A549 treated with AZD2906 at 1 μM for 4 hours (cell line): ENCODE measurements at places on chromosomes 1 and 21. TPM values are rescaled to one million over a fixed set of nuclear protein-coding genes. Genes with fewer than 3 reads are reported as not detected.

OR2T33 gene
- not detected in 5 replicates for total RNA-seq

S100A7A gene
- total RNA-seq, result not detected in 5 replicates

HMGCS2 gene
- not detected in 5 replicates for total RNA-seq

OR2M5 gene
- not detected in 5 replicates for total RNA-seq

AUNIP gene
- total RNA-seq, result 8.3 to 9.4 TPM (median 8.7 TPM) in 5 replicates

CD1C gene
- total RNA-seq, result not detected in 5 replicates

PGLYRP3 gene
- total RNA-seq, result not detected in 5 replicates

CD247 gene
- 0.36 to 0.86 TPM (median 0.64 TPM) in 5 replicates for total RNA-seq

ZFP69 gene
- not detected in 5 replicates for total RNA-seq

MT1HL1 gene
- total RNA-seq, result not detected in 5 replicates

AQP10 gene
- not detected in 5 replicates for total RNA-seq

OR2T11 gene
- not detected in 5 replicates for total RNA-seq

VANGL1 gene
- 16.3 to 21.1 TPM (median 20.8 TPM) in 5 replicates for total RNA-seq

TDRD5 gene
- 0.02 to 0.06 TPM (median 0.05 TPM) in 5 replicates for total RNA-seq

IQCC gene
- total RNA-seq, result 1.4 to 2.1 TPM (median 1.8 TPM) in 5 replicates

CYYR1 gene
- not detected in 5 replicates for total RNA-seq

IL22RA1 gene
- 7.1 to 9.7 TPM (median 8.3 TPM) in 5 replicates for total RNA-seq

FCGR2B gene
- not detected in 5 replicates for total RNA-seq

LCE1B gene
- 0.06 to 0.10 TPM (median 0.08 TPM) in 3 of 5 replicates, not detected in the others for total RNA-seq

RPE65 gene
- total RNA-seq, result not detected in 5 replicates

XCL1 gene
- total RNA-seq, result not detected in 5 replicates

OR2L13 gene
- total RNA-seq, result not detected in 5 replicates

TMEM200B gene
- 0.07 to 0.20 TPM (median 0.10 TPM) in 5 replicates for total RNA-seq

S100A7 gene
- not detected in 5 replicates for total RNA-seq

TMEM82 gene
- not detected in 5 replicates for total RNA-seq

AMY1C gene
- total RNA-seq, result not detected in 5 replicates

F5 gene
- 0.06 to 0.45 TPM (median 0.16 TPM) in 5 replicates for total RNA-seq

C4BPB gene
- 1.1 to 2.1 TPM (median 1.5 TPM) in 5 replicates for total RNA-seq

DNM3 gene
- 0.33 to 0.64 TPM (median 0.51 TPM) in 5 replicates for total RNA-seq

GABRD gene
- total RNA-seq, result 0.19 to 0.66 TPM (median 0.44 TPM) in 5 replicates

HJV gene
- not detected in 5 replicates for total RNA-seq

BCL2L15 gene
- 0.24 to 0.96 TPM (median 0.73 TPM) in 5 replicates for total RNA-seq

MRTO4 gene
- total RNA-seq, result 61.7 to 67.2 TPM (median 63.5 TPM) in 5 replicates

LCE6A gene
- total RNA-seq, result not detected in 5 replicates

PCAT6 gene
- 2.6 to 4.4 TPM (median 3.5 TPM) in 5 replicates for total RNA-seq

BRINP3 gene
- not detected in 5 replicates for total RNA-seq

FCRL5 gene
- total RNA-seq, result not detected in 5 replicates

CHI3L2 gene
- total RNA-seq, result 0.13 to 0.53 TPM (median 0.39 TPM) in 5 replicates

CCDC185 gene
- total RNA-seq, result 0.03 to 0.05 TPM (median 0.03 TPM) in 3 of 5 replicates, not detected in the others

RHOU gene
- total RNA-seq, result 12.7 to 18.4 TPM (median 16.6 TPM) in 5 replicates

PLA2G2D gene
- total RNA-seq, result 0.02 TPM in 1 of 5 replicates, not detected in the others

PSRC1 gene
- total RNA-seq, result 16.9 to 22.3 TPM (median 22.2 TPM) in 5 replicates

TCEA3 gene
- 0.34 to 0.70 TPM (median 0.62 TPM) in 5 replicates for total RNA-seq

RGS16 gene
- total RNA-seq, result 0.16 to 0.28 TPM (median 0.22 TPM) in 5 replicates

VPS13D gene
- total RNA-seq, result 6.0 to 7.8 TPM (median 6.3 TPM) in 5 replicates

PGLYRP4 gene
- total RNA-seq, result not detected in 5 replicates

EIF4G3 gene
- total RNA-seq, result 16.4 to 19.0 TPM (median 18.4 TPM) in 5 replicates

HNRNPU gene
- total RNA-seq, result 309 to 422 TPM (median 319 TPM) in 5 replicates

FCRL6 gene
- total RNA-seq, result not detected in 5 replicates

KCNJ9 gene
- total RNA-seq, result not detected in 5 replicates

FAM177B gene
- not detected in 5 replicates for total RNA-seq

ID3 gene
- 282 to 417 TPM (median 393 TPM) in 5 replicates for total RNA-seq

S100A5 gene
- total RNA-seq, result 0.88 to 1.2 TPM (median 1.0 TPM) in 5 replicates

MRPL55 gene
- 58.1 to 87.8 TPM (median 86.7 TPM) in 5 replicates for total RNA-seq

CLCA4 gene
- total RNA-seq, result not detected in 5 replicates

NTMT2 gene
- total RNA-seq, result not detected in 5 replicates
